ENCODE measurements at places on chromosomes 1 and 21. TPM values are rescaled to one million over a fixed set of nuclear protein-coding genes. Genes with fewer than 3 reads are reported as not detected.
A peak's percentile ranks its signal among the peaks of the same experiment; 100 is the strongest.

DNA sequence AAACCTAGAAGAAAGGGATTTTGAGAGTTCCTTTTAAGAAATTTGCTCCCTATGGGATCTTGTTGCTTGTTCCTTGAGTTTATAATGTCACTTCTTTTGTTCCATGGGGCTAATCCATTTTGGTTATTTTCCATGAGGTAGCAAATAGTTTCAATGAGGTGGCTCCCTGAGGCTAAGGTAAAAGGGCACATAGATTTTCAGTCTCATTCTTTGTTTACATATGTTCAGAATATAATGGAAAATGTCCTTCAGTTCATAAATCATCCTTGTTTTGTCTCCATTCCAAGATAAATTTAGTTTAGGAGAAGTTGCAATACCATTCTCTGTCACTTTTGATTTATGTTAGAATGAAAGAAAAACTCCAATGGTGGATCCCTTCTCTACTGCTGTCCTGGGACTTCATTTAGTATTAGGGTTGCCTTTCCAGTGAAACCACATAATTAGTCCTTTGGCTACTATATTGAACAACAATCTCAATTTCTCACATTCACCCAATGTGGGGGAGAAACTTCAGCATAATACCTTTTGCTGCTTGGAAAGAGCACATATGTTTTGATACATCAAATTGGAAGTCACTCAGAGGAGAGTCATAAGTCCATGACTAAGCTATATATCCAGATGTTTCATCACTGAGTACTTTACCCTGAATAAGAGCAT lies 80.9 kb upstream of the ADAMTS5 start:
- no peak for DNase-seq

- no peak for DNase-seq
Measured at GRCh38 chr1:235835226-235835625, 31.5 kb downstream of the LYST start.

GRCh38 chr1:166169182-166169581 lies 2.4 kb upstream of the FAM78B start:
- no peak for DNase-seq

GRCh38 chr1:156949127-156949526 lies 28.7 kb downstream of the LRRC71 start:
- no peak for DNase-seq

DNA sequence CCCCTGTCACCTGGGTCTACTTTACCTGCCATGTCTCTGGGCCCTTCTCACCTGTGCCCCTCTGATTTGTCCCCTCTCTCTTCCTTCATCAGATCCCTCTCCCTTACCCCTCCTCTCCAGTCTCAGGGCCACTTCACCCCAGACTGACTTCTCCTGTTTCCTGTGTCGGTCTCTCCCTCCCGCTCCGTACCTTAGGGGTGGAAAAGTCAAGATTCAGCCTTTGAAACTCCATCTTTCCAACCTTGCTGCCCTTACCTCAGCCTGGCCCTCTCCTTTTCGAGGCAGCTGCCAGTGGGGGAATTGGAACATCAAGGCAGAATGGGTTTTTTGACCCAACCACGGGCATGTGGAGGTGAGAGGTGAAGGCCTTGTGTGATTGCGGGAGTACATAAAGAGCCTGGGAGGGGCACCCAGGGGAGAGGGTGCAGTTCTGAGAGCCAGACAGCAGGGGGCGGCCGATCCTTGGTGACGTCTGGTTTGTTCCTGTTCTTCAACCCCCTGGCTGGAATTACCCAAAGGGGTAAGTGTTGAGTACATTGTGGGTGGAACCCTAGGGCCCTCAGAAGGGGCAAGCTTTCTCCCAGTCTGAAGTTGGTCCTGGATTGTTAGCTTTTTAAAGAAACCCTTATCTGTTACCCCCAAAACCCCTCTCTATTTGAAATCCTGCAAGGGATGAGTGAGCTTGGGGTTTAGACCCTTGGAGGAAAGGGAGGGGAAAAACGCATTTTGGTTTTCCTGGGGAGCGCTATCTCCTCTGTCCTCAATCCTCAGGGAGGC lies 12.3 kb upstream of the DMBX1 start:
- DNase-seq: peak; percentile 74

Gene SLC30A1
- 16.1 TPM for total RNA-seq

Gene POTED
- total RNA-seq: not detected

All from breast epithelium (tissue), 4 donors.